ENCODE measurements at places on chromosomes 5 and 9. TPM values are rescaled to one million over a fixed set of nuclear protein-coding genes. Genes with fewer than 3 reads are reported as not detected.

DNA sequence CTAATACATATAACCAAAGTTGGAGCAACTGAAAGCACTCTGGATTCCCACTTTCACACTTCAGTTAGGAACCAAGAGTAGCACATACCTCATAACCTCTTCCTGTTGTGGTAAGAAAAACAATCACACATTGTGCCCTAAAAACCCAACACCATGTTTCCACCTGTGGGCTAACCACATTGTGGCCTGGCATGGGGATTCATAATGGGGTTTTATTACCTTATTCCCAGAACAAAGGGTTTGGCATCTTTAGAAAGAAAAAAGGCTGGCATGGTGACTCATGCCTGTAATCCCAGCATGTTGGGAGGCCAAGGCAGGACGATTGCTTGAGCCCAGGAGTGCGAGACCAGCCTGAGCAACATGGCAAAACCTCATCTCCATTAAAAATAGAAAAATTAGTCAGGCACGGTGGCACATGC is 60.6 kb downstream of the HSD17B3 start:
- no peak overlapping the region for H3K27ac ChIP-seq
- H3K27me3 ChIP-seq: no peaks in the 10 kb centered on the region
- DNase-seq: no peak
- H3K4me1 ChIP-seq: peaks cover 6% of the 10 kb centered on the region
- H3K36me3 ChIP-seq: no peaks in the 10 kb centered on the region

GRCh38 chr5:129096382-129096991 is 1.9 kb downstream of the ISOC1 start:
- peaks cover 15% of the 10 kb centered on the region for H3K4me1 ChIP-seq
- no peaks in the 10 kb centered on the region for H3K36me3 ChIP-seq
- H3K27ac ChIP-seq: no peak overlapping the region
- H3K27me3 ChIP-seq: no peaks in the 10 kb centered on the region

DNA sequence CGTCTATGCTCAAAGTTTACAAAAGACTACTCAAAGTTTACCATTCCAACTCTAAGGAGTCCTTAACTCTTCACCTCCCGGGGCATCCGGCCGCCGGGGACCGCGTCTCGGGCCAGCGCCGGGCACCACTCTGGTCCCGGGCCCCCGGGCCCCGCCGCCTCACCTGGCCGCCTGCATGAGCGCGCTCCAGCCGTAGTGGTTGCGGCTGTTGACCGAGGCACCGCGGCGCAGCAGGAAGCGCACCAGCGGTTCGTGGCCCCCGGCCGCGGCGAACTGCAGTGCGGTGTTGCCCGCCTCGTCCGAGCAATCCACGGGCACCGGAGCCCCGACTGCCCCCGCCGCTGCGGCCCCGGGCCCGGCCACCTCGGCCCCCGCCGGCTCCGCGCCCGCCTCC is 388 bp downstream of the ANKS6 start:
- H3K27me3 ChIP-seq: no peaks in the 10 kb centered on the region
- no peaks in the 10 kb centered on the region for H3K36me3 ChIP-seq
- H3K4me3 ChIP-seq: peak overlapping the region; percentile 55
- H3K4me1 ChIP-seq: no peaks in the 10 kb centered on the region
- DNase-seq: peak; percentile 78

GRCh38 chr9:99852617-99853016 is 30.9 kb downstream of the NR4A3 start:
- no peak overlapping the region for H3K4me3 ChIP-seq
- DNase-seq: no peak
- no peaks in the 10 kb centered on the region for H3K36me3 ChIP-seq

DNA sequence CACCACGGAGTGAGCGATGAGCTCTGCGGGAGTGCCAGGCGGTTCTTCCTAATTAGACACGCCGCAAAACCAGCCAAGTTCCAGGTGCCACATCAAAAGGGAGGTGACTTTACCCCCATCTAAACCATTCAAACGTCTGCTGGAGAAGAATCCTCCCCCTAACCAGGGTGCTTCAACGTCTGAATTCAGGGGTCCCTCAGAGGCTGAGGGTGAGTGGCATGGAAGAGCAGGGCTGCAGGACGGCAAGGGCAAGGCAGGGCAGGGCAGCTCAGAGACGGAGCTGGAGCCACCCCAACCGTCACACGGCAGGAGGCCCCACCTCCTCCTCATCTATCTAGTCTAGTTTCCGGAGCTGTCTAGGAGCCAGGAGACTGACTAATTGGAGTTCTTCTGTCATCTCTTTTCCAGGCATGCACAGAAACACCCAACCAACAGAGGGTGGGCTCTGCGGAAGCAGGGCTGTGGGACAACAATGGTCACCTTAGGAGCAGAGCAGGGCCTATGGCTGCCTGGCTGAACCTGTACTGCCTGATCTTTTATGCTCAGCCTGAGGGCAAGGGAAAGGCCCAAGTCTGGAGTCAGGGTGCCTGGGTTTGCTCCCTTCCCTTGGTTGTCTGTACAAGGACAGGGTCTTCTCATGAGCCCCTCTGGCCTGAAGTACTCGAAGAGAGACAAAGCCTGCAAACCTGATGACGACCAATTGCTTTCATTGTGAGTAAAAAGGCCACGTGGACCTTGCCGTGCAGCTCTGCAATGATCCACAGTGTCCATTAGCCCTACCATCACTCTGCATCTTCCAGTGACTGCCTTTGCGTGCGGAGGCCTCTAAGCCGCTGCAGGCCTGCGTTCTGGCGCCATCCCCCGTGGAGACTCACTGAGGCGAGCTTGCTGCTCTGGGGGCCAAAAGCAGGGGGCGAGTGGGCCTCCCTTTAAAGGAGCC is 81.0 kb upstream of the SLC25A51 start:
- peak; percentile 56 for DNase-seq
- H3K27me3 ChIP-seq: no peaks in the 10 kb centered on the region
- H3K36me3 ChIP-seq: peaks cover 1% of the 10 kb centered on the region
- no peak overlapping the region for H3K4me3 ChIP-seq
- H3K27ac ChIP-seq: peak overlapping the region; percentile 58

GRCh38 chr5:43078956-43079355 is 38.8 kb upstream of the ANXA2R start:
- H3K36me3 ChIP-seq: no peaks in the 10 kb centered on the region
- no peaks in the 10 kb centered on the region for H3K27me3 ChIP-seq
- H3K4me1 ChIP-seq: no peaks in the 10 kb centered on the region
- no peak overlapping the region for H3K4me3 ChIP-seq
- no peak for DNase-seq
- H3K27ac ChIP-seq: no peak overlapping the region

DNA sequence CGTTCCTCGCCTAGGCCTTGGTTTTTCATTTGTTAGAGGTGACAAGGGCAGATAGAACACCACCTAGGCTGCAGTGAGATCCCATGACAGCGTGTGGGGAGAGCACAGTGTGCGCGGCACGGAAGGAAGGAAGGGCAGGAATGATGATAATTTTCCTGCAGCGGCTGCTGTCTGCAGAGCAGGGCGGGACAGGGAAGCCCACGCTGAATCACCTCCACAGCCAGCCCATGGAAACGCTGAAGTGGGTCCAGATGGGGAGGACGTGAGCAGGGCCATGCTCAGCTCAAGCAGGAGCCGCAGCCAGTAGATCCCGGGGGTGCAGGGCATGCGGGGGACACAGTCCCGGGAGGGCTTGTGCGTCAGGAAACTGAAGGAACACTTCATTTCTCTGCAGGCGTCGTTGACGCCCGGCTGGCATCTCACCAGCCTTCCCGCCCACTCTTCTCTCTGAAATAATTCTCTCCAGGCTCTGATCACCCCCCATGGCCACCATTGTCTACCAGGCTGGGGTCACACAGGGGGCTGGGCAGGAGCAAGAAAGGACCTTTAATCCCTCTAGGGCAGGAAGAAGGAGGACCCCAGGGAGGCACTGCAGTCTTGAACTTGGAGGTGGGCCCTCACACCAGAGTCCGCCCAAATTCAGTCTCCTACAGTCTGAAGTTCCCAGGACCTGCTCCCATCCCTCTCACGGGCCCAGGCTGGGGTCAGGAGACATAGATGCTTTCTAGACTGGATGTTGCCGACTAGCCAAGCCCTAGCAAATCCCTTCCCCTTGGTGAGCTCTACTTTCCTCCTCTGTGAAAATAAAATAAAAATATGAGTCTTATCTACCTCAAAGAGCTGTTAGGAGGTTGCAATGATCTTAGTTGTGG is 20.9 kb upstream of the SYNPO start:
- DNase-seq: no peak
- H3K36me3 ChIP-seq: no peaks in the 10 kb centered on the region
- peak overlapping the region; percentile 66 for H3K27ac ChIP-seq
- no peak overlapping the region for H3K4me3 ChIP-seq

GRCh38 chr5:159184858-159185381 is 24.4 kb downstream of the RNF145 start:
- peaks cover 4% of the 10 kb centered on the region for H3K4me1 ChIP-seq
- H3K36me3 ChIP-seq: no peaks in the 10 kb centered on the region
- no peak overlapping the region for H3K4me3 ChIP-seq
- no peak for DNase-seq
- no peak overlapping the region for H3K27ac ChIP-seq

GRCh38 chr5:81179959-81180358 is 53.2 kb upstream of the CKMT2 start:
- no peaks in the 10 kb centered on the region for H3K27me3 ChIP-seq
- H3K27ac ChIP-seq: no peak overlapping the region
- DNase-seq: no peak

- H3K4me1 ChIP-seq: peaks cover 6% of the 10 kb centered on the region
- no peak overlapping the region for H3K27ac ChIP-seq
- no peak for DNase-seq
- H3K4me3 ChIP-seq: no peak overlapping the region
- H3K27me3 ChIP-seq: no peaks in the 10 kb centered on the region
- H3K36me3 ChIP-seq: no peaks in the 10 kb centered on the region
Measured at GRCh38 chr9:32508728-32509127, 17.3 kb downstream of the RIGI start.

DNA sequence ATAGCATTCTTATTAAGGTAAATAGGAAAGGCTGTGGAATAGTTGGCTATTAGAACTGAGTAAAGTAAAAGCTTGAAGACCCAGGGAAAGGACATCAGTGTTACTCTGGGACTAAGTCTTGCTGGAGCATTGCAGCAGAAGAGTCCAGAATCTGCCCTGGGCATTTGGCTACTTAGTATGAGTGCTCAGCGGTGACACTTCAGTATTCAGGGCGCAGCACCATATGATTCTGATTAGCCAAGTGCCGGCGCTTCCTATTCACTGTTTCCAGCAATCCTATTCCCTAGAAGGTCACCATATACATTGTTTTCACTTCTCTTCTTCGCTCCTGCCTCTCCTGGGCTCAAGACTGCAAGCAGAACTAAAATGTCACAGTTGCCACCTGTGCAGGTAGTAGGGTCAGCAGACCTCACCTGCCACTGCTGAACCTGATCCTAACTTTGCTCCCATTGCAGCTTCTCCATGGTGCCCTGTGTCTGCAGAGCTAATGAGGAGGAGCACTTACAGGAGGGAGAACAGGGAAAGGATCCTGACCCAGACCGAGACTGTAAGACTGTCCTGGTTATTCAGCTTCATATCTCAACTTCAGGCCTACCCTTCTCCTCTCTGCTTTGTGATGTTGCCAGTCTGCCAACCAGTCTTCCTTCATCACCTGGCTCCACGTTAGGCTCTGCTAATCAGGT is 313.6 kb upstream of the PIK3R1 start:
- H3K4me1 ChIP-seq: no peaks in the 10 kb centered on the region
- no peak overlapping the region for H3K4me3 ChIP-seq
- H3K27ac ChIP-seq: no peak overlapping the region
- H3K36me3 ChIP-seq: no peaks in the 10 kb centered on the region
- DNase-seq: no peak
- no peaks in the 10 kb centered on the region for H3K27me3 ChIP-seq

GRCh38 chr5:33235304-33235703 is 205.5 kb upstream of the TARS1 start:
- no peak overlapping the region for H3K4me3 ChIP-seq
- no peaks in the 10 kb centered on the region for H3K27me3 ChIP-seq
- H3K27ac ChIP-seq: no peak overlapping the region
- H3K4me1 ChIP-seq: no peaks in the 10 kb centered on the region

GRCh38 chr5:94746731-94747124 is 128.3 kb downstream of the SLF1 start:
- H3K4me3 ChIP-seq: no peak overlapping the region
- no peaks in the 10 kb centered on the region for H3K4me1 ChIP-seq
- no peaks in the 10 kb centered on the region for H3K27me3 ChIP-seq
- no peak overlapping the region for H3K27ac ChIP-seq
- no peaks in the 10 kb centered on the region for H3K36me3 ChIP-seq

- no peak for DNase-seq
- H3K4me1 ChIP-seq: no peaks in the 10 kb centered on the region
- H3K4me3 ChIP-seq: no peak overlapping the region
- H3K27ac ChIP-seq: no peak overlapping the region
- H3K27me3 ChIP-seq: no peaks in the 10 kb centered on the region
- H3K36me3 ChIP-seq: no peaks in the 10 kb centered on the region
Measured at GRCh38 chr5:128546658-128547281, 8.7 kb upstream of the FBN2 start.

- no peak overlapping the region for H3K27ac ChIP-seq
- no peaks in the 10 kb centered on the region for H3K36me3 ChIP-seq
- H3K4me3 ChIP-seq: no peak overlapping the region
- H3K27me3 ChIP-seq: no peaks in the 10 kb centered on the region
Measured at GRCh38 chr5:30041291-30041690, 1152.2 kb upstream of the CDH6 start.

DNA sequence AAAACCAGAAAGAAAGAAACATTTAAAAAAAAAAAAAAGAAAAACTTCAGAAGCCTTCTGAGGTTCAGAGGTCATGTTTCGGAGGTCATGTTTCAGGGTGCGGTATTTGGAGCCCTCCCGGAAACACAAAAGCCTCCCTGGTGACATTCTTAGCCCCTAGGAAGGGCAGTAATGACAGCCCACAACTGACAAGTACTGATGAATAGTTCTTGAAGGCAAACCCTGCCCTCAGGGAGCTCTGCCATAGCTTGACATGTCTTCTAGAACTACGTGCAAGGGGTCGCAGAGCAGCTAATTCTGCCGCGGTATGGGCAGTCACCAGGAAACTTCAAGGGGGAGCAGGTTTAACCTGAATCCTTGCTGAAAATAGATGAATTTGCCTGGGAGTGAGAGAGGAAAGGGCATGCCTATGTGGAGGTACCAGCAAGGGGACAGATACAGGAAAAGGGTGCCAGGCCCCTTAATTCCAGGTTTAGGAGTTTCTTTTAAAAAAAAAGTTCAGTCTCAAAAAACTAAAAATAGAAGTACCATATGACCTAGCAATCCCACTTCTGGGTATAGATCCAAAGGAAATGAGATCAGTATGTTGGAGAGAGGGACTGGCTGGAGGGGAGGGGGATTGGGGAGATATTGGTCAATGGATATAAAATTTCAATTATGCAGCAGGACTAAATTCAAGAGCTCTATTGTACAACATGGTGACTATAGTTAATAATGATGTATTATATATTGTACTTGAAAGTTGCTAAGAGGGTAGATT is 98.4 kb downstream of the C9orf152 start:
- DNase-seq: no peak
- H3K36me3 ChIP-seq: no peaks in the 10 kb centered on the region
- H3K27ac ChIP-seq: no peak overlapping the region

BARHL1 gene
- not detected for total RNA-seq

CSF1R gene
- total RNA-seq: 3.5 TPM

SKIC3 gene
- 47.4 TPM for total RNA-seq

RNF208 gene
- total RNA-seq: 3.3 TPM

SOHLH1 gene
- total RNA-seq: not detected

FGF10 gene
- total RNA-seq: 7.2 TPM

MEIKIN gene
- 1.2 TPM for total RNA-seq

UNC13B gene
- 33.8 TPM for total RNA-seq

WWC1 gene
- 36.4 TPM for total RNA-seq

CER1 gene
- total RNA-seq: not detected

EQTN gene
- total RNA-seq: not detected

Measured in pancreas (tissue), 10 donors.